ENCODE measurements at places on chromosomes 4 and X.

DNA sequence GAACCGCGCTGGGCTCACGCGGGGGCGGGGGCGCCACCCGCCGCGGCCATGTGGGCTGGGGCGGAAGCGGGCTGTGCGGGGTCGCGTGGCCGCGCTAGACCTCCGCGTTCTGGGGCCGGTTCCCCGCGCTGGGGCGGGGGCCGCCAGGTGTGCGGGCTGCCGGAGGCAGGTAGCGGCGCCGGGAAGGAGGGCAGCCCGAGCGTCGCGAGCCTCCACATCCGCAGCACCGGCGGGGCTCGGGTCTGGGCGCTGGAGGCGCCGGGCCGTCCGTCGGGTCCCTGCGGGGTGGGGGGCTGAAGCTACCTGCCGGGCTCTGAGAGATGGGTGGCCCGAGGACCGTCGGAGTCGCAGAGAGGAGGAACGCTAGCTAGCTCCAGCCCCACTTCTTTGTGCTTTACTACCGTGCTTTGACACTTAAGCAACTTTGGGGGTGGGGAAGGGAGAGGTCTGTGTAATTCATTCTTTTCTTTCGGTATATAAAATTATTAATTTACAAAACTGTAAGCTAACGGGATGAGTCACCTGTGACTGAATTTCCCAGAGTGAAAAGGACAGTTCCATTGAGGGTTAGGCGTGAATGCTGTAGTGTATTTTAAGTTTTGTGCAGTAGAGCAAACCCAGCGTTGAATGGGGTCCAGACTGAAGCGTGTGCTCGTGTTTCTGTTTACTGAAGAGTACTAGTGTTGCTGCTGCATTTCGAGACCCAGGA is 689 bp downstream of the METAP1 start:
- peak; percentile 6 for DNase-seq

DNA sequence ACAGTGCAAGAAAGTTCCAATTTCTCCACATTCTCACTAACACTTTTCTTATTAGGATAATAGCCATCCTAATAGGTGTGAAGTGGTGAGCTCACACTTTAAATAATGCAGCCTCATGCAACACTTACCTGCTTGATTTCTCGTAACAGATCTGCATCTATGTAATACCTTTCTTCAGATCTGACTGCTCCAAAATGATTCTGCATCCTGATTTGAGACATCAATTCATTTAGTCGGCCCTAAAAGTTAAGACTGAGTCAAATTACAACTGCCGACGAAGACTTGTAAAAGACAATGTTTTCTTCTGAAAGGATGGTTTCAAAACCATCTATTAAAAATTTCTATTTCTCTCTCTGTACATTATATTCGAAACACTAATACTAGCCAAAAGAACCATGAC is 30.7 kb downstream of the NUP54 start:
- DNase-seq: no peak

- DNase-seq: no peak
These were observed 199.3 kb downstream of the TMA16 start for GRCh38 chr4:163693776-163694175.

DNA sequence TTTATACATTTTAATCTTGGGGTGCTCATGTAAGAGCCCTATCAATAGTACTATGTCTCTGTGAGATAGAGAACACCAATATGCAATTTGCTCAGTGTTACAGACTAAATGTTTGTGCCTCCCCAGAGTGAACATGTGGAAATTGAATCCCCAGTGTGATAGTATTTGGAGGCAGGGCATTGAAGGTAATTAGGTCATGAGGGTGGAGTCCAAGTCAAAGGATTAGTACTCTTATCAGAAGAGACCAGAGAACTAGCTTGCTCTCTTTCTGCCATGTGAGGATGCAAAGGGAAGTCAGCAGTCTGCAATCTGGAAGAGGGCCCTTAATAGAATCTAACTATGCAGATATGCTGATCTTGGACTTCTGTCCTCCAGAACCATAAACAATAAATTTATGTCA is 1317.0 kb downstream of the STIM2 start:
- DNase-seq: no peak

- no peak for DNase-seq
These were observed 140.9 kb downstream of the MID1 start for GRCh38 chrX:10479508-10479907.

DNA sequence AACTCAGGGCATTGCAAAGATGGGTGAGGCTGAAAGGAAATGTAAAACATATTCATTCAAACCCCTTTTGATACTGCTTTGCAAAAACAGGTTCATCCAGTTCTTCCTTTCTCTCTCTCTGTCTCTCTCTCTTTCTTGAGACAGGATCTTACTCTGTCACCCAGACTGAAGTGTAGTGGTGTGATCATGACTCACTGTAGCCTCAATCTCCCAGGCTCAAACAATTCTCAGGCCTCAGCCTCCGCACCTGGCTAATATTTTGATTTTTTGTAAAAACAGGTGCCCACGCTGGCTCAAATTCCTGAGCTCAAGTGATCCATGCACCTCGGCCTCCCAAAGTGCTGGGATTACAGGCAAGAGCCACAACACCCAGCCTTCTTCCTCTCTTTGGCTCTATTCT is 15.6 kb upstream of the DCHS2 start:
- DNase-seq: no peak

GRCh38 chrX:46713672-46714490 is 45.0 kb downstream of the SLC9A7 start:
- no peak for DNase-seq

DNA sequence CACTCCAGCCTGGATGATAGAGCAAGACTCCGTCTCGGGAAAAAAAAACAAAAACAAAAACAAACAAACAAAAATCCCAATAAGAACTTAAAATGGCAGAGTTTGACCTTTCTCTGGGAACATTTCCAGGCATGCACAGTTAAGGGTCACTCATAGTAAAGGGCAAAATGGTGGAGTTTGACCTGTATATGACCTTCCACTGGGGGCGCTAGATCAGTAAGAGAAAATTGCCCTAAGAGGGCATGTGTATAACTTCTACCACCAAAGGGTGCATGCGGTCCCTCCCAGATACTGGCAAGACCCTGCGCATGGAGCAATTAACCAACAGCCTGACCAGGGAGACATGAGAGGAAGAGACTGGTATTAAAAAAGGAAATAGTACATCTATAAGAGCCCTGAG is 177.2 kb downstream of the MOSPD2 start:
- DNase-seq: no peak

GRCh38 chrX:74272230-74272629 is 31.8 kb upstream of the ZCCHC13 start:
- DNase-seq: no peak

Measured in stimulated activated CD4-positive, alpha-beta T cell treated with anti-CD3 and anti-CD28 coated beads, Interleukin-12 subunit alpha, Interleukin-12 subunit beta, amount 100 ng/mL, for 24 hours (primary cell).